ENCODE measurements at places on chromosomes 1 and 21. TPM values are rescaled to one million over a fixed set of nuclear protein-coding genes. Genes with fewer than 3 reads are reported as not detected.

The CD2 gene
- 1.4 TPM for total RNA-seq

DNA sequence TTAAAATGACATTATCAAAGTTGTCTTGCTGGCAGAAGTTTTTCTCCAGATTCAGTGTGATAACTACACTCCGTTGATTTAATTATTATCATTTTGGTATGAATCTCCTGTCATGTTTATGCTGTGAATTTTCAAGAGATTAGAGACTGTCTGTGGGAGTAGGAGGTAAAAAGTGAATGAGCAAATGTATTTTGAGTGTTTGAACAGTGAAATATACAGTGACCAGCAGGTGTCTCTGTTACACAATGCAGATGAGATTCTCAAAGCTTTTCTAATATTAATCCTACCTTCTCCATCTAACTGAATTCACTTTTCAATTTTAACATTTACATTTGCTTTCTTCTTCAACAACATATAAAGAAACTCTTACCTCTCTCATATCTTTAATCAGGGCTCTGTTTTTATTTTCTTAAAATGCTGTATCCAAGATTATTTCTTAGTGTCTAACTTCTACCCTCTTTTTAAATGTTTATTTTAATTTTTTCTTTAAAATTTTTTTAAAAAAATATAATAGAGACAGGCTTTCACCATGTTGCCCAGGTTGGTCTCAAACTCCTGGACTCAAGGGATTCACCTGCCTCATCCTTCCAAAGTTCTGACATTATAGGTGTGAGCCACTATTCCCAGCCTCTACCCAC, 20.9 kb upstream of the HSPA13 start:
- DNase-seq = peak; percentile 20

DNA sequence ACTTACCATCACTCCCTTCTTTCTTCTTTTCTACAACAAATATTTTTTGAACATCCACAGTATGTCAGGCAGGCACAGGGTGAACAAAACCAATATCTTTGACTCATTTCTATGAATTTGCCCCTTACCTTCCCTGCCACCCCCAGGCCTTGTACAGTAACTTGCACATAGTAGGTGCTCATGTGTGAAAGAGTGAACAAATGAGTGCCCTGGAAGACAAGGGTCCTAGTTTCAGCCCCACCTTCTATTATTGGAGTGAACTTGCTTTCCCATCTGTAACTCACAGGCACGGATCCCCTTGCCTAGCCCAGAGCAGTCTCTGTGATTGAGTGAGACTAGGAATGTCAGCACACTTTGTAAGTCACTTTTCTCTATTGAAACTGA, 12.8 kb downstream of the ZDHHC18 start:
- DNase-seq = no peak

DNA sequence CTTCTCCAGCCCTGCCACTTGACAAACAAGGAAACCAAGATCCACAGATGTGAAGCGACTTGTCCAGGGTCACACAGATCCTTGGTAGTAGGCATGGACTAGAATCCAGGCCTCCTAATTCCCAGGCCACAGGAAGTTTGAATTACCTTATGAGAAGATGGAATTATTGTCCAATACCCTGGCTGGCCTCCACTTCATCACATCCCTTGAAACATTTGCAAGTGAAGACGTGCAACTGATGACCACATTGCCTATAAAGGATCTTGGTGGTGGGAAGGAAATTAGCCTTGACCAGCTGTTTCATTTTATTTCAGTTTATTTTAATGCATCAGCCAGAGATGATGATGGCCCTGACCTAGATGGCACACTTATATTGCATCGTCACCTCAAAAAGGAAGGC, 165.8 kb upstream of the CAMK1G start:
- DNase-seq = no peak

The TTLL7 gene
- total RNA-seq = 58.5 TPM

GRCh38 chr1:65044411-65044810, 78.1 kb upstream of the JAK1 start:
- no peak for DNase-seq

DNA sequence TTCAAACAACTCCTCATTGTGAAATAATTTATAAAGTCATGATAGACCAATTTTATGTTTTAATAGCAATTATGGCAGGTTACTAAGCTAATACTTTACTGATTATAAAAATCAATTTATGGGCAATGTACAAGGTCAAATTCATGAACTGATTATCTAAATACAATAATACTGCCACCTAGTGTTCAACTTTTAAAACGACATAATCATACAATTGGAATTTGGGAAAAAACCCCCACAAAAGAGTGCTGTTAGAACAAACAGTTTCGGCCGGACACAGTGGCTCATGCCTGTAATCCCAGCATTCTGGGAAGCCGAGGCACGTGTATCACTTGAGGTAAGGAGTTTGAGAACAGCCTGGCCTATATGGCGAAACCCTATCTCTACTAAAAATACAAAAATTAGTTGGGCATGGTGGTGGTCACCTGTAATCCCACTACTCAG, 14.0 kb downstream of the GTF2B start:
- DNase-seq = no peak

DNA sequence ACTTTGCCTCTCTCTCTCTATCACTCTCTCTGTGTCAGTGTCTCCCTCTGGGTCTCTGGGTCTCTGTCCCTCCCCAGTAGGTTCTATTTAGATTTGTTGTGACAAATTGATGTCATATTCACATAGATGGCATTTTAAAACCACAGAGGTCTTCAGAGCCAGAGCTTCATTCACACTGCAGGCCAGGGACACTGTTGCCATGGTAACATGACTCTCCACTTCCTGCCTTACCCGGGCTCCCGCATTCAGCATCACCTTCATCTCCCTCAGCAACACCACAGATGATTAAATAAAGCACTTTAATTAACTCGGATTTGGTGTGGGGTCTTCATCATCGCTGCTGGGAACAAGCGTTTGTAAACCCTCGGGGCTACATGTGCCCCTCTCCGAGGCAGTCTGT, 132.6 kb downstream of the ETS2 start:
- DNase-seq = no peak

DNA sequence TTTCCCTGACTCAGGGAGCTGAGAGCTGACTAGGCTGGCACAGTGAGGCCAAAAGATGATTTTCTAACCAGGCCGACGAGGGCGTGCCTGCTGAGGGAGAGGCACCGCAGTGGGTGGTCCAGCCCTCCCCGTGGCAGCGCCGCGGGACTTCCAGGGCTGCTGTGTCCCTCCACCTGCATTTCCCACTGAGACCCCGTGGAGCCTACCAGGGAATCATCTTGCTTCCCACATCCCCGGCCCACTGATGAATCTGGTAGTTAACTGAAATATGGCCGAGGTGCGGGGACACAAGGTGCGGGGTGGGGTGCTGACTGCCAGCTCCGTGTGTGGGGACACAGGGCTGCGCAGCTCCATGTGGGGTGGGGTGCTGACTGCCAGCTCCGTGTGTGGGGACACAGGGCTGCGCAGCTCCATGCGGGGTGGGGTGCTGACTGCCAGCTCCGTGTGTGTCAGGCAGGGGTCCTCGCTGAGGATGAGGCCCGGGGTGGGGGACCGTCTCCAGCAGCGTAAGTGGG, 10.4 kb downstream of the WRAP73 start:
- no peak for DNase-seq

DNA sequence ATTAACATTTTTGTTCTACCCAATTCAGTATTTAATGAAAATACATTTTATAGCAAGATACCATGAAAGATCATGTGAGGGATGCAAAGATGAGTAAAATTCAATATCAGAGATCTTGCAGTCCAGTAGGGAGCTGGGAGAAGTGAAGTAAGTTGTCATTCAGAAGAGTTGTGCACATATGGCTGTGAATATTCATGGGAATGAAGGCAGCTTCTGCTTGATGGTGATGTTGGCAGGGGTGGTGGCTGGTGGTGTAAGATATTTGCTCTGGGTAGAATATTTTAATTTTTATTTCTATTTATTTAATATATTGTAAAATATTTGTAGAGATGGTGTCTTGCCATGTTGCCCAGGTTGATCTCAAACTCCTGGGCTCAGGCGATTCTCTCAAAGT, 72.0 kb upstream of the GCLM start:
- DNase-seq = no peak

The DNAJC28 gene
- 2.7 TPM for total RNA-seq

All from urinary bladder (tissue), 4 donors.